ENCODE measurements at places on chromosomes 7 and 10.

DNA sequence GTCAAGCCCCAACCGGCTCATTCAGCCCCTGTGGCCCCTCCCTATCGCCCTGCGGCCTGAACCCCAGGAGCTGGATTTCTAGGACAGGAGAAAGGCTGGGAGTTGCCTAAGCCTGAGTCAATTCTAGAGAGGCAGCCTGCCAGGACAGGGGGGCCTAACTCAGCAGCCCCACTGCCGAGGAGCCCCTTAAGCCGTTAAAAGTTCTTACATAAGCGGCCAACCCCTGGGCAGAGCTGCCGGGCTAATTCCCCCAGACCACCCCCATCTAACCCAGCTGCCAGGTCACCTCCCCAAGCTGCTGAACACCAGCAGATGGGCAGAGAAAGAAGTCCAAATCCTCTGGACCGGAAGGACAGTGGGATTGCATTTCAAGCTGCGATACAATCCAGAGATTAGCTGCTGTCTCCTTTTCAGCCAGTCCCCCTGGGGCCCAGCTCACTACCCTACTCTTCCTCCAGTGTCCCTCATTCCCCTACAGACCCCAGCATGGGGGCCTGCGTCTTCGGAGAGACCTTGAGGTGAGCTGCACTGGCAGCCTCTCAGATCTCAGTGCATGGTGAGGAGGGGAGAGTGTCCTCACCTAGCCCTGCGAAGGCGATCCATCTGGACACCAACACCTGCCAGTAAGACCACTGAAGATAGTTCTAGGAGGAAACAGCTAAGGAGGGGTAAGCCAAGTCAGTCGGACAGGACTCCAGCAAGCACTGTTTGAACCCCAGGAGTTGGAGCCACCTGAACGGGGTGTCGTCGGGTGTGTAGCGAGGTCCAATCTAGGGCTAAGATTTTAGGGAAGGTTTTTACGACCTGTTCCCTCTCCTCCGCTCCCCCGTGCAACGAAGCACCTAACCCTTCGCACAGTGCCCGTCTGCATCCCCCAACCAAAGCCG lies 830 bp downstream of the IMPDH1 start:
- peak; percentile 66 for DNase-seq

DNA sequence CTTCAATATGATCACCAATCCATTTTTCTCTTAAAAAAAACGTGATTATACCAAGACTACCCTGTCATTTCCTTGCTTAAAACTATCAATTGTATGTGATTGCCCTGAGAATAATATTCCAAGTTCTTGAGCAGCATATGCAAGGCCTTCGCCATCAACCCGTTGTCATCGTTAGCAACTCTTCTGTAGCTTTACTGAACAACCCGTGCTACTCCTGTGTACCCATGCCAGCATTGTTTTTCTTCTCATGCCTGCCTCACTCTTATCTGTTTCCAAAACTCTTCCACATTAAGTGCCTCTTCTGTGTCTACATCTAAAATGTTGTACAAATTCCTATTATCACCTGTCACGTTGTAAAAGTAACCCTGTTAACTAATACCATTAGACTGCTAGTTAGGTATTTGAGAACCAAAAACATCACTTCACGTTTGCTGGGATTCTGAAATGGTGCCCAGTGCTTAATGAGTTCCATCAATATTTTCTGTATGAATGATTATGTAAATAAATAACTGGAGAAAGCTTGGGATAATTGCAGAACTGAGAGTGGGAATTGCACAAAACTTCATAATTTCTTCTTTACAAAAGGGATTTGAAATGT lies 10.5 kb downstream of the CAV2 start:
- no peak for DNase-seq

- DNase-seq, result no peak
These were observed 35.0 kb upstream of the AGR3 start for GRCh38 chr7:16916738-16917137.

DNA sequence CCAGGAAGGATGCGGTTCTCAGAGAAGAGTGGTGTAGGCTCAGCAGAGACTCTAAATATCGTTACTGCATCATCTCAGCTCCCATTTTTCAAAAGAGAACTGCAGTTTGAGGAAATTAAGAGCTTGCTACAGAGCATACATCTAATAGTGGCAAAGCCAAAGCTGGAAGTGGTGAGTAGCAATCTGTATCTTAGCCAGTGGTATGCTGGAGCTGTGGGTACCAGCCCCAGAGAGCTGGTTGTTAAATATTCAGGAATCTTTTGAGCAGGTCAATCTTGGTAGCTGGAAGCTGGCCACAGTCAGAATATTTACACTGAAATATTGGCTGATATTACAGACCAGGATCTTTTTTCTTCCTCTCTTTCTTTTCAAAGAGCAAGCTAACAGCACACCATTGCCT lies 88.4 kb upstream of the STEAP1B start:
- no peak for DNase-seq

DNA sequence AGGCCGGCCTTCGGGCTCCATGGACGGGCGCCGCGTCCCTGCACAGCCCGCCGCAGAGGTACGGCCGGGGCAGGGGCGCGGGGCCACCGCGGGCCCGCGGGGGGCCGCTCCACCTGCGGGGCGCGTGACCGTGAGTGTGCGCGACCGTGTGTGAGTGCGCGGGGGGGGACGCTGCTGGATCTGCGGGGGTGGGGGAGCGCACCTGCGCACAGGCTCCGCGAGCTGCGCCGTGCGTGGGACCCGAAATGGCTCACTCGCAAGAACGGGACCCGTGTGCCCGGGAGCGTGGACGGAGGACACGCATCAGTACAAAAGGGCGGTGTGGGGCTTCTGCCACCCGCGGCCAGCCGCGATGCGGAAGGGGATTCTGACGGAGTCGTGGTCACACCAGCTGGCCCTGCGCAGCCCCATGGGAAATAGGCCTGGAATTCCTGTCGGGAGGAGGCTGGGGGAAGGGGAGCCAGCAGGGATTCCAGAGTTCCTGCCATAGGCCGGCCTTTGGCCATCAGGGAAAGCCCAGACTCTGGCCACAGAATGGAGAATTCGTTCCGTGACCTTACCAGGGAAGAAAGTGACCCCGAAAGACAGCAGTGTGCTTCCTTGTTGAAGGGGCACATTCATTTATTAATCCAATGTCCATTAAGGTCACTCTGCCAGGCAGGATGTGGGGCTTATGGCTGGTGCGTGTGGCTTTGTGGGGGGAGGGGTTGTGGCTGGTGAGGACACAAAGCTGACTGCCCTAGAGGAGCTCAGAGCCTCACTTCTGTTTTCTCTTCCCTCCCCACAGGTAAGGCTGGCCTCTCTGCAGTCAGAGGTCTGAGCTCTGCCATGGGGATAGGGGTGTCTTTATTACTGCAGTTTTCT lies 494 bp downstream of the REPIN1 start:
- DNase-seq, result peak; percentile 58

DNA sequence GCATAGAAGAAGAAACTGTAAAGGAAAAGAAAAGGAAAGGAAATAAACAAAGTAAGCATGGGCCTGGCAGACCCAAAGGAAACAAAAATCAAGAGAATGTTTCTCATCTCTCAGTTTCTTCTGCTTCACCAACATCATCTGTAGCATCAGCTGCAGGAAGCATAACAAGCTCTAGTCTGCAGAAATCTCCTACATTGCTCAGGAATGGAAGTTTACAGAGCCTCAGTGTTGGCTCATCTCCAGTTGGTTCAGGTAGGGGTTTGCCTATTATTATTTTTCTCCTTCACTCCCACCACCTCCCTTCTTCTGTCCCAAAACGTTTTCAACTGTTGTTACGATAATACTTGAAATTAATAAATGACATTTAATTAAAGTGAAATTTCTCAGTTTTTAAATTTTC lies 139.6 kb downstream of the MLLT10 start:
- no peak for DNase-seq

DNA sequence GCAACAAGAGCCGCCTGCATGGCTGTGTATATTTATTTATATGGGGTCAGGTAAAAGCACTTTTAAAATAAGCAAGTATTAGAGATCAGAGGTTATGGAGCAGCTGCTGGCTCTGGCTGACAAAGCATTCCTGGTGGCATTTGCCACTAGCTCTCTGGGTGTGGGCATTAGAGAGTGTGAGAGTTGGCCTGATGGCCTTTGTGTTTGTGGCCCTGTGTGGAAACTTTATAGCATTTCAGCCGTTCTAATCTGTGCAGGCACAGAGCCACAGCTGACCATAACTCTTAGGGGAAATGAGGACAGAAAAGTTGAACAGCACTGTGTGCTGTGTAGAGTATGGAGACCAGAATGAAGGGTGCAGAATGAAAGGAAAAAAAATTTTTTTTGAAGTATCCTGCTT lies 118.9 kb downstream of the AUTS2 start:
- DNase-seq, result no peak

DNA sequence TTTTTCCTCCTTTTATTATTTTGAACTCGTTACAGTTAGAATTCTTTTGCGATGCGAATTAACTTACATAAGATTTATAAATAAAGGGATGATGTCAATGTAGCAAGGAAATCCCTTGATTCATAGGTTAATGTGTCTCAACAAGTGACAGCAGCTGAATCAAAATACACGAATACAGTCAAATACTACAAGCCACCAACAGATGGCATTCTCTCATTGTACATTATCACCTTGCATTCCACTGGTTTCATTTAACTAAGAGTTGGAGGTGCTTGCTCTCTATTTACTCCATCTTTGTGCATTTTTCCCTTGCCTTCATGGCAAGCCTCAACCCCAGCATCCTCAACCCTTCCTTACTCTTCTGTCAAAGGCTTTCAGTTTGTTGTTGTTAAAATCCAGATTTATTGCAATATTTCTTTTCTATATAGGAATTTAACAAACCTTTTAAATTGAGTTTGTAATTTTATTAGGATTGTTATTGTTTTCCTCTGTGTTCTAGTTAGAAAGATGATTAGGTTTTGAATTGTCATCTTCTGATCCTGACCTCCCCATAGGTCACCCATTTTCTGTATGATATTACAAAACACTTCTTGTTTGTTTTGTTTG lies 78.3 kb downstream of the SLC25A40 start:
- peak; percentile 35 for DNase-seq

DNA sequence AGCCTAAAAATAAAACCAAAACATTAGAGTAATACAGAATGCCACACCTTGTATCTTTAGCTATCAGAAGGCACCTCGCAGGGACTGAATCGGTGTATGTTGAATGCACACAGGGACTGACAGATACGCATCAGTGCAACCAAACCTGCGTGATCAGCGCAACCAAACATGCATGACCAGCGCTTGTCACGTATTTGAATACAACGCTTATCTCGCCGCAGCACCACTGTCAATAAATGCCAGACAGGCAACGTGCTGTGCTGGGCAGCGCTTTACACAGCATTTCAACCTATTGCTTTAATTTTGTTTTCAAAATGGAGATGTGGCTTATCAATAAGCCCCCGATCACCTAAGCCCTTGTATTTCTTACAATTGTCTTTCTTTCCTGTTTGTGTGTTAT lies 242.4 kb downstream of the SFMBT2 start:
- DNase-seq, result no peak

- DNase-seq, result no peak
These were observed 200.6 kb downstream of the NRG3 start for GRCh38 chr10:82075605-82076004.

GRCh38 chr7:128383776-128384175 lies 22.3 kb upstream of the PRRT4 start:
- DNase-seq, result no peak

GRCh38 chr7:115748123-115748738 lies 282.3 kb downstream of the TFEC start:
- DNase-seq, result peak; percentile 20

DNA sequence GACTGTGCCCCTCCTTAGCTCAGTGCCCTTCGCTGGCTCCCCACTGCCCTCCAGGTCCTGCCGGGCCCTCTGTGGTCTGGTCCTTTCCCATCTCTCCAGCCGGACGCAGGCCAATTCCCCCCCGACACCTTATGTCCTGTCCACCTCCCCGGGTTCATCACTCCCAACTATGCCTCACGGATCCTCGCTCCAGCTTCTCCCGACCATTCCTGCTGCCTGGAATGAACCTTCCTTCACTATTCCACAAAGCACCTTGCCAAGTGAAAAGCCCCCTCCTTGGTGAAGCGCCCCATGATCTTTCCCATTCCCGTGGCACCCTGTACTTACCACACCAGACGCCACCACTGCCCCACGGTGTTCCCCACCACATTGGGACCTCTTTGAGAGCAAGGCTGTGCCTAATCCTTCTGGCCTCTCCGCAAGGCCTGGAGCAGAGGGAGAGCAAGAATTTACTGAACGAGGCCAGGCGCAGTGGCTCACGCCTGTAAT lies 47.2 kb downstream of the TMEM270 start:
- DNase-seq, result no peak

DNA sequence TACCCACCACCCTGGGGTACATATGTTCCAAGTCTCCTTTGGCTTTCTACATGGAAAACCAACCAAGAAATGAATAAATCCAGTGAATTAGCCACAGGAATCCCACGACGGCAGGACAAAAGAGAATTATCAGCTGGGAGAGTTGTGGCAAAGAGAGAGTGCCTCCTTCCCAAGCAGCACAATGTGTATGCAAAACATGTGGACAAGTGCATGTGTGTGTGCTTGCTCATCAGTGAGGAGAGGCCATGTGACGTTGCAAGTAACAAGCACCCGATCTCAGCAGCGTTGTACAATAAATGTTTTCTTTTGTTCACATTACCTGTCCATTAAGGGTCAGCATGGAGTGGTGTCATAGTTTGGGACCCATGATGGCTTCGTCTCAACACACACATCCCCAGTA lies 50.0 kb upstream of the EMX2 start:
- no peak for DNase-seq

GRCh38 chr10:60008816-60009215 lies 102.5 kb upstream of the CCDC6 start:
- no peak for DNase-seq

DNA sequence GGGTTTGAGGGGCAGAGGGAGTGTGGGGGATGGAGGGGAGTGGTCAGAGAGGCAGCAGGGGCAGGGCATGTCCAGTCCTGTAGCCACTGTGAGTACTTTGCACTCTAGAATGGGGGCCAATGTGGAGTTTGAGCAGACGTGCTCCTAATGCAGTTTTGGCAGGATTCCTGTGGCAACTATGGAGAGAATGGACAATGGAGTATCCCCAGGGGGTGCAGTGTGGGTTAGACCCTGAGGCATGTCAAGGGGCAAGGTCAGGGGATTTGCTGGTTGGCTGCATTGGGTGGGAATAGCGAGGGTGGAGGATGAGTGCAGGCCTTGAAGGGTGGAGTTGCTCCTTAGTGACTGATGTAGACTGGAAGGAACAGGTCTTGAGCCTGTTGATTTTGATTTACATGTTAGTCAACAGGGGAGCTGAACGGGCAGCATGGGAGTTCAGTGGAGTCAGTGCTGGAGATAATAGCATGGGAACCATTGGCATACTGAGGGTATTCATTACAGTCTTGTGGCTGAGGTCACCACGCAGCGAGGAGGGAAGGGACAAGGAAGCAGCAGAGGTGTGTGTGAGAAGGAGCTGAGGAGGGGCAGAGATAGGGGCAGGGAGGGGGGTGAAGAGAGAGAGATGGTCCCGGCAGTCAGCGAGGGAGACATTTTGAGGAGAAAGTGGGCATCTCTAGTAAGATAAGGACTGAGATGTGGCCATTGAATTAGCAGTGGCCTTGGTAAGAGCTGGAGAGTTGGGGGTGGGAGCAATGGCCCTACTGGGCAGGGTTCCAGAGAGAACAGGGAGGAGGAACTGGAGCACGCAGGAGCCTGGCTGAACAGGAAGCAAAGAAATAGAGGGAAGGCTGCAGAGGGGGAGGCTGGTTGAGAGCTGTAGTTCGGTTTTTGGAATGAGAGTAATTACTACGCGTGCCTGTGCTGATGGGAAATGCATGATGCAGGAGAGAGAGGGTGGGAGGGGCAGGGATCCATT lies 112.7 kb downstream of the CCNY start:
- DNase-seq, result no peak
